ENCODE measurements at places on chromosomes 3 and 15.

DNA sequence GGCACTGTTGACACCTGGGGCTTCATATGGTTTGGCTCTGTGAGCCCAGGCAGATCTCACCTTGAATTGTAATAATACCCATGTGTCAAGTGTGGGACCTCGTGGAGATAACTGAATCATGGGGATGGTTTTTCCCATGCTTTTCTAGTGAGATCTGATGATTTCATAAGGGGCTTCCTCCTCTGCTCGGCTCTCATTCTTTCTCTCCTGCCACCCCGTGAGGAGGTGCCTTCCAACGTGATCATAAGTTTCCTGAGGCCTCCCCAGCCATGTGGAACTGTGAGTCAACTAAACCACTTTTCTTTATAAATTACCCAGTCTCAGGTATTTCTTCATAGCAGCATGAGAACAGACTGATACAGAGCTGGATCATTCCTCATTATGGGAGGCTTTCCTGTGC is 655.9 kb upstream of the ADAMTS9 start:
- DNase-seq = no peak

DNA sequence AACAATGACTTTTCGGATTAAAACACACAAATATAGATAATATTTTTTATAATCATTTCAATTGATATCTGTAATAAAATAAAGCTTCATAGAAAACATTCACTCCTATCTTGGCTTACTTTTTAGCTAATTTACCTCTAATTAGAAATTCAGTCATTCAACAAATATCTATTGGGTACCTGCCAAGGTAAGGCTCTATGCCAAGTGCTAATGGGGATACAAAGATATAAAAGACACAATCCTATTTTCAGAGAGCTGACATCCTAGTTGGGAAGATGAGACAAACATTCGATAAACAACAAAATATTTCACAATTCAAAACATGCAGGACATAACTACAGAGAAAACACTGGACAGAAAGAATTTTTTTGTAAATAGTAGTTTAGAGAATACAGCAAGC is 63.3 kb downstream of the ULK4 start:
- no peak for DNase-seq

GRCh38 chr3:157574531-157574930 is 71.3 kb upstream of the VEPH1 start:
- DNase-seq = no peak

- DNase-seq = no peak
These were observed 632 bp downstream of the MTHFS start for GRCh38 chr15:79896131-79896633.

GRCh38 chr3:77421916-77422315 is 382.0 kb downstream of the ROBO2 start:
- DNase-seq = no peak
